ENCODE measurements at places on chromosomes 6 and 20.

DNA sequence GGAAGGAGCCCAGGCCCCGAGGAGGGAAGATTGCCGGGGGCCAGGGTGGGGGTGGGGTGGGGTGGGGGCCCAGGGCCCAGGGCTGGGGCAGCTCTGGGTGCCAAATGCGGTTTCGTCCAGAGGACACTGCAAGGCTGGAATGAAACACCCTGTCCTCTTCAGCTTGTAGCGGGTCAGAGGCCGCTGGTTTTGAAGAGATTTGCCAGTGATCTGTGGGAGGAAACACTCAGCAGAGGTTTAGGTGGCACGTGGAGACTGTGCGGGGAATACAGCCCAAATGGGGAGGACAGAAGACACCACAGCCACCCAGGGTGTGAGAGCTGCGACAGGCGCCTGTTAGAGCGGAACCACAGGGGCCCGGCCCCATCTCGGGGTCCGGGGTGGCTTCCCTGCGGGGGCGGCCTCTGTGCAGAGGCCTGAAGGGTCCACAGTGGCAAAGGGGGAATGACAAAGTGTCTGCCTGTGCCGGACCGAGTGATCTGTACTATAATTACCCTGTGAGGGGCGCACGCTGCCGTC, 29.2 kb downstream of the FRMD1 start:
- no peak for DNase-seq

- no peak for DNase-seq
These were observed 236.8 kb downstream of the ZFAND3 start for GRCh38 chr6:38056361-38056760.

DNA sequence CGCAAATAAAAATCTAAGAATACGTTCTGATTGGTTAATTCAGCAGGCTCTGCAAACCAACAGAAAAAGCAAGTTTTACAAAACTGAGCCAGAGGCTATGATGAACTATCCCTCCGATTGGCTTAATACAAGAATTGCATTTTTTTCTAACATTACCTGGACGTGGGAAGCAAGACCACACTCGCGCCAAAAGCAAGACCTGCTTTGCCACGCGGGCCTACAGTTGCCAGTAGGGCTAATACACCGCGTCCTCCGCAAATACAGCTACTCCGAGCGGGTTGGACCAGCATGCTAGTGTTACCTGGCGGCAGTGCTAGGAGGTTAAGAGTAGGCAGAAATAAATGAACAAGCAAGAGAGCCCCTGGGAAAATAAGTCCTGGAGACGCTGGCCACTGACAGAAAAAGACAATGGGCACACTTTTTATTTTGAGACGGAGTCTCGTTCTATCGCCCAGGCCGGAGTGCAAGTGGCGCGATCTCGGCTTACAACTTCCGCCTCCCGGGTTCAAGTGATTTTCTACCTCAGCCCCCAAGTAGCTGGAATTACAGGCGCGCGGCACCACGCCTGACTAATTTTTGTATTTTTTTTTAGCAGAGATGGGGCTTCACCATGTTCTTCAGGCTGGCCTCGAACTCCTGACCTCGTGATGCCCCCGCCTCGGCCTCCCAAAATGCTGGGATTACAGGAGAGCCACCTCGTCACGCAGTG, 131.9 kb upstream of the BTN3A2 start:
- DNase-seq: no peak

- DNase-seq: no peak
These were observed 80.8 kb upstream of the SLC22A16 start for GRCh38 chr6:110557199-110557598.
